RWPE2 (cell line): ENCODE measurements at places on chromosomes 3 and 15.

- no peak overlapping the region for H3K4me3 ChIP-seq
- DNase-seq = no peak
- no peaks in the 10 kb centered on the region for H3K36me3 ChIP-seq
- H3K27me3 ChIP-seq = no peaks in the 10 kb centered on the region
- peaks cover 12% of the 10 kb centered on the region for H3K4me1 ChIP-seq
Measured at GRCh38 chr3:169748670-169749069, 16.2 kb downstream of the TERC start.

GRCh38 chr15:41969851-41970431 lies 2.4 kb downstream of the EHD4 start:
- no peaks in the 10 kb centered on the region for H3K27me3 ChIP-seq
- H3K4me1 ChIP-seq = peaks cover 41% of the 10 kb centered on the region
- no peak for DNase-seq

DNA sequence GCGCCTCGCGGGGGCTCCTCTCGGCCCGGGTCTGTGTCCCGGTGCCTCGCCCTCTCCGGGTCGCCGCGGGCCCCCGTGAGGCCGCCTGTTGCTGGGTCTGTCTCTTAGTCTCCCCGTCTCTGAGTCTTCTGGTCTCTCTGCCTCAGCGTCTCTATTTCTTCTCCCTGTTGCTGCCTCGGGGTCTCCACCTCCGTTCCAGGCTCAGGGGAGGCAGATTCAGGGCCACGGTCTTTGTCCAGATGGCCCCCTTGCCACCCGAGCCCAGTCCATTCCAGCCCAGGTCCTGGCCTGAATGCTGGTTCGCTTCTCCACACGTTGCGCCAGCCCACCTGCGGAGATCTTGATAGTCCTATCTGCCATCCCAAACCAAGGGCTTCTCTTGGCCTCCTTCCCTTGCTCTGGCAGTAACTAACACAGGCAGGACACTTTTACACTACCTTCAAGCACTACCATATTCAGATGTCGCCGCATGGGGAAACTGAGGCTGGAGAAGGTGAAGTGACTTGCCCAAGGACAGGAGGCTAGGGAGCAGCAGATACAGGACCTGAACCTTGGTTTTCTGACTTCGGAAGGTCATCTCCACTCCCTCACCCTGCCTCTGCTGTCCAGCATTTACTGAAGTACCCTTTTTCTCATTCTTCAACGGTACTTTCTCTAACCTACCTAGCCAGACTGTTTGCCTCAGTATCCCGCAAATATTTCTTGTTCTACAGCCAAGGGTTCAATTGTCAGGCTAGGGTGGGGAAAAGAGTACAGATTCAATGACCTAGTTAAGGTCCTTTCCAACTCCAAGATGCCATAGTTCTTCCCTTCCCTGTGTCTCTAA lies 616 bp upstream of the IGDCC4 start:
- no peaks in the 10 kb centered on the region for H3K4me1 ChIP-seq
- DNase-seq = peak; percentile 61
- no peak overlapping the region for H3K27ac ChIP-seq
- H3K27me3 ChIP-seq = peaks cover 29% of the 10 kb centered on the region

- DNase-seq = no peak
- H3K4me3 ChIP-seq = peak within 1 kb of the TSS; percentile 18
- no peaks in the 10 kb centered on the region for H3K4me1 ChIP-seq
Measured at GRCh38 chr3:141050576-141051442, at the start of gene SPSB4. TSS of gene SPSB4 (plus strand) at chr3:141051347. CDS start at chr3:141066105, 14,758 bp downstream.

DNA sequence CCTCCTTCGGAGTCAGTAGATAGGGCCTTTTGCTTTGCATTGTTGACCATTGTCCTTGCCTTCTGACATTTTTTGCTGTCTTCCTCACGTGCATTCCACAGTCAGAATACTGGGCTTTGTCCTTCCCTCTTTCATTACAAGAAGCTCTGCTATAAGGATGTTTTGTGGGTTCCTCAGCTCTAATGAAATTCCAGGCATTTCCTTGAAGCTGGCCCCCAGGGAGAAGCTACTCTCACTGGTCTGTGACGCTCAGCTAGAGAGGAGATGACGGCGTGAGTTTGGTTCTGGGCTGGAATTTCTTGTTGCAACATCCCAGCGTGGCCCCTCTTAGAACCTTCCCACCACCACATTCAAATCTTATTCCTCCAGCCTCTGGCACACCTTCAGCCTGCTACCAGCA lies 210.2 kb downstream of the TJP1 start:
- no peak overlapping the region for H3K4me3 ChIP-seq
- H3K27ac ChIP-seq = no peak overlapping the region
- peaks cover 22% of the 10 kb centered on the region for H3K27me3 ChIP-seq
- H3K4me1 ChIP-seq = no peaks in the 10 kb centered on the region

DNA sequence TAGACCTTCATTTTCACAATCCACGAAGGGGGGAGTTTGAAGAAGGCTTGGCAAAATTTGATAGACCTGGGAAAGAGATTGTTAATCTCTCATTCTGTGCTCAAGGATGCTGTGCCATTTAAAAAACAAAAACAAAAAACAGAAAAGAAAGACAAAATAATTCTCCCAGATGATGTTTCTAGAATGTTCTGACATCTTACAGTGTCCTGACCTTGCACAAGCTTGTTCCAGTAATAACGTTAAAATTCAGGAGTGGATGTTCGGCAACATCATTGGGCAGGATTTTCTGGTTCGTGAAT lies 79.9 kb downstream of the SMAD3 start:
- H3K4me1 ChIP-seq = peaks cover 84% of the 10 kb centered on the region
- H3K27ac ChIP-seq = peak overlapping the region; percentile 98
- 0 out of 2 replicates have a peak, but pooled peaks cover 4% of the 10 kb centered on the region for H3K36me3 ChIP-seq
- no peaks in the 10 kb centered on the region for H3K27me3 ChIP-seq

GRCh38 chr3:12681943-12682390 lies 18.1 kb upstream of the RAF1 start:
- peak overlapping the region; percentile 30 for H3K27ac ChIP-seq
- H3K27me3 ChIP-seq = no peaks in the 10 kb centered on the region
- no peak overlapping the region for H3K4me3 ChIP-seq
- no peak for DNase-seq
- H3K4me1 ChIP-seq = peaks cover 6% of the 10 kb centered on the region

DNA sequence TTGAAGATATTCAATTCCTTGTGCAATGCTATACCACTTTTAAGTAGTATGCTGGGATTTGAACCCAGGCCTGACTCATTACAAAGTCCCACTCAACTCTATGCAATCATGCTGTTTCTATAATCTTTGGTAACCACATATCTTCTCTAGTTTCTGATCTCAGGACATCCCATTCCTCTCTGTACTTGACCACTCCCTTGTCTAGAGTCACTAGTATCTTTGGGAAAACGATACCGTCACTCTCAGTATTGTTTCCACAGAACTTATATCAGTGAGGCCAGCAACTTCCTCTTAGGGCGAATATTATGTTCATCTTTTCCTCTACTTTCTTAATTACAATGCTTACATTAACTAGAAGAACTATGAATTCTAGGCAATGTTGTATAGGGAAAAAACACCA lies 137.3 kb upstream of the TSPAN3 start:
- H3K27me3 ChIP-seq = no peaks in the 10 kb centered on the region
- no peak overlapping the region for H3K27ac ChIP-seq
- no peak overlapping the region for H3K4me3 ChIP-seq
- H3K36me3 ChIP-seq = no peaks in the 10 kb centered on the region
